ENCODE measurements at places on chromosomes 1 and 21. TPM values are rescaled to one million over a fixed set of nuclear protein-coding genes. Genes with fewer than 3 reads are reported as not detected.

DNA sequence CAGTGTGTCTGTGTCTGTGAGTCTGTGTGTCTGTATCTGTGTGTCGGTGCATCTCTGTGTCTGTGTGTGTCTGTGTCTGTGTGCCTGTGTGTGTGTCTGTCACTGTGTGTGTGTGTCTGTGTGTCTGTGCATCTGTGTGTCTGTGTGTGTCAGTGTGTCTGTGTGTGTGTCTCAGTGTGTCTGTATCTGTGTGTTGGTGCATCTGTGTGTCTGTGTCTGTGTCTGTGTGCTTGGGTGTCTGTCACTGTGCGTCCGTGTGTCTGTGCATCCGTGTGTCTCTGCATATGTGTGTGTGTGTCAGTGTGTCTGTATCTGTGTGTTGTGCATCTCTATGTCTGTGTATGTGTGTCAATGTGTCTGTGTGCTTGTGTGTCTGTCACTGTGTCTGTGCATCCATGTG, 44.7 kb upstream of the POFUT2 start:
- no peak overlapping the region for H3K27ac ChIP-seq
- no peak overlapping the region for H3K4me3 ChIP-seq
- H3K27me3 ChIP-seq = no peaks in the 10 kb centered on the region
- H3K4me1 ChIP-seq = peaks cover 19% of the 10 kb centered on the region
- DNase-seq = no peak
- no peaks in the 10 kb centered on the region for H3K36me3 ChIP-seq

Gene FCGR3B
- total RNA-seq = not detected

Gene UTS2
- total RNA-seq = 23.8 TPM

Gene SLC1A7
- not detected for total RNA-seq
